Motor neuron (in vitro differentiated cells): ENCODE measurements at places on chromosomes 11 and 22. TPM values are rescaled to one million over a fixed set of nuclear protein-coding genes. Genes with fewer than 3 reads are reported as not detected.

DNA sequence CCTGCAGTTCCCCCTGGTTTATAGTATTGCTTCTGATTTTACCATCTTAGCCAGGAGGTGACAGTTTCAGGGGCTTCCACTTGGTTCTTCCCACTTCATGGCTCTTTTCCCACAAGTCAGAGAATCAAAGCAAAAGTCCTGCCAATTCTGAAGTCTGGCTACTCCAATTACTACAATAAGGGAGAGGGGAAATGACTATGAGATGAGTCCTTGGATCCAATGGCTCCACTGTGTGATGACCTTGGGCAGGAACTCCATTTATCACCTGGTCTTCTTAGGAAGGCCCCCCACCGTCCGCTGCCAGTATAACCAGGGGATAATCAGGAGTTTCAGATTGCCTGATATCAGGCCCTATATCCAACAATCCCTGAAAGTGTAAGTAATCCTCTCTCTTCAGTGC is 31.6 kb upstream of the CCND1 start:
- ATAC-seq = no peak

ILK gene
- total RNA-seq = 72.3 and 72.6 TPM in 2 replicates

TST gene
- 25.1 and 30.1 TPM in 2 replicates for total RNA-seq

CASP5 gene
- not detected in 2 replicates for total RNA-seq

RHOD gene
- total RNA-seq = 0.24 and 0.39 TPM in 2 replicates

- no peak for ATAC-seq
Observed at GRCh38 chr11:62919898-62920640, 1.1 kb downstream of the CHRM1 start.

DNA sequence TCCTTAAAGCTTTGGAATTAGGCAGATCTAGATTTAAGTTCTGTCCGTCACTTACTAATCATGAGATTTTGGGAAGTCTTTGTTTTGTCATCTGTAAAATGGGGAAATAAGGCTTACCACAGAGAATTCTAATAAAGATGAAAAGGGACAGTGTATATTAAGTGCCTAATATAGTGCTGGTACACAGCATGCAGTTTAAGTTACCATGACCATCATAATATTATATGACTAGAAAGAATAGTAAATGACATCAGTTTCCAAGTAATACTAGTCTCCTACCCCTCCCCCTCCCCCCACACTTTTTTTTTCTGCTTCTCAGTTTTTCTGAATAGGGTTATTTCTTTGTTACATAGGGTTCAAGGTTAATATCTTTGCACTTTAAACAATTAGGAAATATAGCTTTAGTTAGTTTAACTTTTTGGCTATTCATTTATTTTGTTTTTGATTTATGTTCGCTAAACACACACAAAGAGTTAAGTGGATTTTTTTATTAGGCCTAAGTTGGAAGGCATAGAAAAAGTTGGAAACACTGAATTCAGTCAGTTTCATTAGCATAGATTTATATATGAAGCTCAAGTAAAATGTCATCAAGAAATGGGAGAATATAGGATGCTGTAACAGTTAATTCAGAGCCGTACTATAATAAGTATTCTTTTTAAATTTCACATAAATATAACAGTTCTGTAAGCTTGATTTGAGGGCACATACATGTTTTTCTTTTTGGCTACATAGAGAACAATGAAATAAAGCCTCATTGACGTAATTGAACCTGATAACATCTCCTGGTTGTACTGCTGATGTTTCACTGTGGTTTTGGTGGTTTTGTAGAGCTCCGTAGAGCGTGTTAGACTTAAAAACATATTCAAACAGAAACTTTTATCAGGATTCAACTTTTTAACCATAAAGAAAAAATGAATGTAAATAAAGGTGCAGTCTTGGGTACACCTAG is 121.2 kb downstream of the PDE3B start:
- no peak for ATAC-seq

MS4A4E gene
- total RNA-seq = not detected in 2 replicates

GRCh38 chr11:68843052-68843561 is 1.4 kb upstream of the CPT1A start:
- ATAC-seq = no peak

- ATAC-seq = no peak
Observed at GRCh38 chr11:123265951-123266350, 70.9 kb upstream of the CLMP start.

C1QTNF4 gene
- 5.5 and 10.7 TPM in 2 replicates for total RNA-seq

- ATAC-seq = peak; percentile 12
Observed at GRCh38 chr22:36541831-36542411, 13.0 kb upstream of the EIF3D start.

OR4D11 gene
- total RNA-seq = not detected in 2 replicates

TSG101 gene
- total RNA-seq = 57.3 and 67.2 TPM in 2 replicates

MICAL3 gene
- total RNA-seq = 39.3 and 56.5 TPM in 2 replicates

IRF7 gene
- total RNA-seq = 12.1 and 13.1 TPM in 2 replicates

CST6 gene
- not detected in 2 replicates for total RNA-seq

DNA sequence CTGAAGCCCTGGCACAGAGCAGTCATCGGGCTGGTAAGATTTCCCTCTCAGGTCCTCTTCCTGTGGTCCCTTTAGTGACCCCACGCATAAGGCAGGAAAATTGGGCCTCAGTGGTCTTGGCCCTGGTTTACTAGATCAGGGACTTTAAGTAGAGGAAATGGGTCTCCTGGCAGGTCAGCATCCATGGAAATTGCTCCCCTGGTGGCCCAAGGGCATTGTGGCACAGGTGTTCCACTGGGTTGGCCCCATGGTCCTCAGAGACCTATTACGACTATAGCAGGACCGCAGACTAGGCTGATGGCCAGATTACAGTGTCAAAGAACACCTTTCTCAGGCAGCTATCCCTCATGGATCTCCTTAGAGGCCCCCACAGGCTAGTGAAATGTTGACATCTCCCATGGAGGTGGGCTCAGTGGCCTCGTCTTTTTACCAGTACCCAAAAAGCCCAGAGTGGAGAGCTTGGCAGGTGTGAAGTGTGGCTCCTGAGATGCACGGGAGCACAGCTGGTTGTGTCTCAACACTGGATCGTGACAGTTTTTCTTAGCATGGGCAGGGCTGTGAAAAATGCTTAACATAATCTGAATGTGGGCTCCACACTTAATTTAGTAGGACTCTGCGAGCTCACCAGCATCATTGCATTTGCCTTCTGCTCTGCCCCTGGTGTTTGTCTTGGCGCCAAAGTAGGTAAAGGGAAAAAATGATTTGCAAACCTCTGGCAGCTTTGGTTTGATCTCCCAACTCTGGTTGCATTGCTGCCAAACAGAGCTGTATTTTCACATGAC is 74.2 kb downstream of the ZBTB16 start:
- ATAC-seq = no peak

- ATAC-seq = peak; percentile 89
Observed at GRCh38 chr22:32628628-32629572, 154.3 kb downstream of the FBXO7 start.

- no peak for ATAC-seq
Observed at GRCh38 chr11:17432002-17432401, 43.5 kb upstream of the KCNJ11 start.

- no peak for ATAC-seq
Observed at GRCh38 chr11:63610604-63611394, 3.4 kb downstream of the PLAAT3 start.

GRCh38 chr22:23891726-23892125 is 2.5 kb upstream of the MIF start:
- no peak for ATAC-seq

- peak; percentile 23 for ATAC-seq
Observed at GRCh38 chr11:1109918-1110705, 35.4 kb downstream of the MUC2 start.

CDCA5 gene
- total RNA-seq = 0.27 and 0.97 TPM in 2 replicates

GRCh38 chr11:45048870-45049691 is 97.4 kb upstream of the PRDM11 start:
- peak; percentile 85 for ATAC-seq

GRCh38 chr11:124752471-124753102 is 532 bp upstream of the VSIG2 start:
- peak; percentile 60 for ATAC-seq

DNA sequence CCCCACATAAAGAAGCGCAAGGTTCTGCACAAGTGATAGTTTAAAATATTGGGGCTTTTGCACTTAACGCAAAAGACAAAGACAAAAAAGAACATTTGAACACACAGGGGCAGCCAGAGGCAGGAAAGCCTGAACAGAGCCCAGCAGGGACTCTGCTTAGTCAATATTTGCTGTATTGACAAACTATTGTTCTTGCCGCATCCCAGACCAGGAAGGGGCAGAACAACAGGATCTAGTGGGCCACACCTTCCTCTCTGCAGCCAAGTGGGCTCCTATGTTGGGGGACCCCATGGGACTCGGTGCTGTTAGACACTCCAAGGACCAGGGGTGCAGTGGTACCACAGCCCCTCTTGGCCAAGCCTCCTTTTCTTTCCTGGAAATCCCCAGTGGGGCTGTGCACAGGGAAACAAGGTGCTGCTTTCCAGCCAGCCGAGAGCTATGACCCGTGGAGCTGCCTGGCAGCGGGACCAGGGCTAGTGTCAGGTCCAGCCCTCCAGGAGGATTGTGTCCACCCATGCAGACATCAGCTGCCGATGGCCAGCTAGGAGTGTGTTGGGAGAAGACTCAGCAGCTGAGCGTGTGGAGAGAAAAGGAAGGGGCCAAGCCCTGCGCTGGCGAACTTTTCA is 43.3 kb upstream of the ANO1 start:
- ATAC-seq = no peak
